ENCODE measurements at places on chromosomes 6 and 20.

DNA sequence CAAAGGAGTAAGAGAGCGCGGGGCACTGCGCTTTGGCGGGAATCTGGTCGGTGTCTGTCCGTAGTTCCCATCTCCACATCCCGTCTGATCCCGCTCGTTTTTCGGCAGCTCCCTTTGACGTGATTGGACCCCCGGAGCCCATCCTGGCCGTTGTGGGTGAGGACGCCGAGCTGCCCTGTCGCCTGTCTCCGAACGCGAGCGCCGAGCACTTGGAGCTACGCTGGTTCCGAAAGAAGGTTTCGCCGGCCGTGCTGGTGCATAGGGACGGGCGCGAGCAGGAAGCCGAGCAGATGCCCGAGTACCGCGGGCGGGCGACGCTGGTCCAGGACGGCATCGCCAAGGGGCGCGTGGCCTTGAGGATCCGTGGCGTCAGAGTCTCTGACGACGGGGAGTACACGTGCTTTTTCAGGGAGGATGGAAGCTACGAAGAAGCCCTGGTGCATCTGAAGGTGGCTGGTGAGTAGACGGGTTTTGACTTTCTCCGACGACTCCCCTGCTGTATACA, 1.4 kb downstream of the BTN1A1 start:
- no peak for DNase-seq

DNA sequence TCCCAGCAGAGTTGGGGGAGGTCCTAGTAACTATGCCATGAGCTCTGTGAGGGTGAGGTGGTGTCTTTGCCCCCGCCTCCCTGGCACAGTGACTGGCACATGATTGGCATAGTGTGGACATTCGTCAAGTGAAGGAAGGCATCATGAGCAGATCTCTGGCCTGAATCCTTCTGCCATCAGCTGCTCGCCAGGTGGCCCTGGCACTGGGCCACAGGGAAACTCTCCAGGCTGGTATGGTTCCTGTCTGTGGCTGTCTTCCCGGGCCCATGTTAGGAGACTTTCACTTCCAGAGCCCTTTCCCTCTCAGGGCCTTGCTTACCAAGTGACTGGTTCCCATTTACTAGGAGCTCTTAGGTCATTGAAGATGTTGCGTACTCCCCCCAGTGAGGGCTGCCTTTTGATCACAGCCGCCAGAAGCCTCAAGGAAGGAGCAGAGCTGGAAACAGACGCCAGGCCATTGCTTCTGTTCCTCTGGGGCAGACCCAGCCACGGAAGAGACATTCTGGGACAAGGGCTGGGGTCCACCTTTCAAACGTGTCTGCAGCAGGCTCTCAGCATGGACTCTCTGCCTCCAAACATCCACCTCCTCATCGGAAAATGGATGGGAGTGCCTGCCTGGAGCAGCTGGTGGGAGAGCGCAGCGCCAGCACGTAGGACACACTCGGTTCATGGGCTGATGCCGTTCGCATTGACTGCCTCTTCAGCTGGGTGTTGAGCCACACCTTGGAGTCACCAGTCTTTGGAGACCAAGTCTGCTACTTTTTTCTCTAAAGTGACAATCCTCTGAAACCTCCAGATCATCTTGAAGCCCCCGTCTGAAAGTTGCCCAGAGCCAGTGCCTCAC, 67.2 kb downstream of the PTPN1 start:
- no peak for DNase-seq

- DNase-seq, result no peak
These were observed 10.1 kb upstream of the MRGBP start for GRCh38 chr20:62786157-62786556.

DNA sequence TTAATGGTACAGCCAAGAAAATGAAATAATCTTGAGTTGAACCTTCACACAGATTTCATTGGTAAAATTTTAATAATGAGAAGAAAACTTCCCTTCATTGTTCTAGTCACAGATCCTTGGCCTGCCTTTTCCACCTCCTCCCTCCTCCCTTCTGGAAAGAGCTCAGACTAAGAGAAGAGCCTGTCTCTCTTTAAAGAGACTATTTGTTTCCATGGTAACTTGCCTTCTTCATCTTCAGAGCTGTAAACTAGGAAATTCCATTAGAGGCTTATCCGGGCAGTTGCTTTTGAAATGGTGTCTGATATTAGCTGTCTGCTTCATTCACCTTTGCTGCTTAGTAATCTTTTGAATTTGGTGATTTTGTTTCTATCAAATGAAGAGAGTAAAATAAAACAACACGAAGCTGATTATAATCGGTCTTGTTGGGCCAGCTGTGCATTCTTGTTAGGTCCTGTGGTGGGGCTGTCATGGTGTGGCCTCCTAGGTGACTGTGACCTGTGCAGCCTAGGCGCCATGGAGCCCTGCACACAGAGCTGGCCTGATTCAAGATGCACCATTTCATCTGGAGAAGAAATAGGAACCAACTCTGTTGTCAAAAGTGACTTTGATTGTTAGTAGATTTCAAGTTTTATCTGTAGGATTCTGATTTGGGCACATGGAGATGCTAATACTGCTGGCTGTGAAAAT, 96.7 kb downstream of the MAP3K7 start:
- no peak for DNase-seq

DNA sequence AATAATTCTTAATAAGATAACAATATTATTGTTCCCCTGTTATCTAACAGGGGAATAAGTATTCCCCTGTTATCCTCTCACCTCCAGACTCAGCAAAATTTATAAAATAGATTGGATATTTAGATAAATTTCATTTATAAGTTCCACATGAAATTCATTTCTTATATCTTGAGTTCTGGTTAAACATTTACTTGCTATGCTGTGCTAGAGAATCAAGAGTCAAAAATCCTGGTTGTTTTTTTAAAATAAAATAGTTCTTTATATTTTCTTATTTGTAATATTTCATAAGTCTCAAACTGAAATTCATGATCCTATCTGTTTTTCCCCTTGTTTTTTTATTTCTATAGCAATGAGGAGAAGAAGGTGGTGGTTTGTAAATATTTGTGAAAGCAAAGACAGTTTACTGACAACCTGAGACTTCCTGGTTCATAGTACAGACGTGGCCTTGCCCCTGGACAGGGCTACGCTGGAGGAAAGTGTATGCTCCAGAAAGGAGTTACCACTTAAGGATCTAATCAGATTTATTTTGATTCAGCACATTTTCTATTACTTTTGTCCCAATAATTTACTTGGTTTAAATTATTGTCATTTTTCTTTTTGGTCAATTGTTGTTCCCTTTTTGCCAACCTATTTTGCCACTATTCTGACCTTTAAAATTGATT, 37.8 kb upstream of the MARCKS start:
- no peak for DNase-seq

DNA sequence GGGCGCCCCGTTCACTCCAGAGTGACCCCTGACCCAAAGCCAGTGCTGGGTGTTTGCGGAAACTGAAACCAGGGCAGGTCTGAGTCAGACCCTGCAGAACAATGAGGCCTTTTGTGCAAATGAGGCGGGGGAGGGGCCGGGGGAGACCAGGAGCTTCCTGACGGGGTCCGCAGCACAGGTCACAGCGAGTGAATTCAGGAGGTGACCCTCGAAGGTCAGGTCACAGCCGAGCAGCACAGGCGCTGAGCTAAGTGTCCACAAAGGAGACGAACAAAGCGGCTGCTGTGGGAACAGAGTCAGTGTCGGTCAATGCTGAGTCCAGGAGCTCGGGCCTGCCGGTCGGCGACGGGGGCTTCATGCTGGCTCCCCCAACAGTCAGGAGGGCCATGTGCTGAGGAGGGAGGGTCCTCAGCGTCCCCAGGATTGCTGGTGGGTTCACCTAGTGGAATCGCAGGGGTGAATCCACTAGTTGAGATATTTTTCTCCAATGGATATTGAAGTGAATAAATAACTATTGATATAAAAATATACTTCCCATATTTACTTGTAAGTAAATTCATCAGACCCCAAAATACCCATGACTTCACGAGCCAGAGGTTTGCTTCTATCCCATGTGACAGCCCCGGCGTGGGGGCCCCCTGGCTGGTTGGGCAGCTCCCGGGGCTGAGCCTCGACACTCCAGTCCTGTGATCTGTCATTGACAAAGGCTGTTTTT, 188.4 kb upstream of the SULF2 start:
- no peak for DNase-seq

DNA sequence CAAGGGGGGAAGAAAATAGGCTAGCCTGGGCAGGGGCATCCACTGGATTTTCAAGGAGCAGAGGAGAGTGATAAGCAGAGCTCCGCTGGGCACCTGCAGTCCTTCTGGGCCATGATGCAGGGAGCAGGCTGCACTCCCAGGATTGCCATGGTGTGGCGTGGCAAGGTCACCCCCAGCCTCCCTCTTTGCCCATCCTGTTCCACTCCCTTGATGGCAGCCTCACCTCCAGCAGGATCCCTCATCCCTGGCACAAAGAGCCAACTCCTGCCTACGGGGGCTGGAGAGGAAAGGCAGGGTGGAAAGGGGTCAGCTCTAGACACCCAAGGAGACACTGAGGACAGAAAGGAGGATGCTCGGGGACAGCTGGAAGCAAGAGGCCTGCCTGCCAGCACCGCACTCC, 22.4 kb upstream of the MYMX start:
- DNase-seq, result no peak

GRCh38 chr6:33964387-33964786, 160.6 kb upstream of the MLN start:
- no peak for DNase-seq

DNA sequence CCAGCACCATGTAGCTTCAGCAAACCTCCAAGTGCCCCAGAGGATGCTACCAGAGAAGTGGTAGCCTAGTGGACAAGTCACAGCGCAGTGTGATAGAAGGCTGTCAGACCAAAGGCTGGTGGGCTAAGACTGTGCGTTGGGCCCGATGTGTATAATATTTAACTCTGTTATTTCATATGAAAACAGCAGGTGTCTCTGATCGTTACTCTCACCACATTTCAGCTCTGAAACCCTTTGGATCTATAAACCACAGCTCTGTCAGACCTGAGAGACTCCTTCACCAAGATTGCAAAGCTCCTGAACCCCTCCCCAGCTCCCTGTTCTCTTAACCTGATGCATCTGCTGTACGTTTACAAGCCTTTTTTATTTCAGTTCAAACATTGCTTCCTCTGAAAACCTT, 43.8 kb downstream of the ISM1 start:
- no peak for DNase-seq

DNA sequence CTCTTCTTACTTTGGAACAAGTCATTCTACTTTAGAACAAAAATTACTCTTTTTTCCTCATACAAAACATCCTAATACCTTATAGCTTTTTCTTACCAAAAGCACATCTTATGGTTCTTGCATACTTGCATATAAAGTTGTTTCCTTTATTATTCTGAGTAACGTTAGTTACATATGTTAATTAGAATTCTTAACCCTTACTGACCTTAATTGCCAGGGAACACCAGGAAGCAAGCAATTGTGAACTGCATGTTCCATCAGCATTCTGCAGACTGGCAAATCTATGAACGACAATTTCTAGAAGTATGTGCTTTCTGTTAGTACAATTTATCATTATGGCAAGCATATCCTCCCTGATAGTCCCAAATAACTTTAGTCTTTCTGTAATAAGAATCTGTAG, 831.0 kb downstream of the C6orf118 start:
- DNase-seq, result no peak

DNA sequence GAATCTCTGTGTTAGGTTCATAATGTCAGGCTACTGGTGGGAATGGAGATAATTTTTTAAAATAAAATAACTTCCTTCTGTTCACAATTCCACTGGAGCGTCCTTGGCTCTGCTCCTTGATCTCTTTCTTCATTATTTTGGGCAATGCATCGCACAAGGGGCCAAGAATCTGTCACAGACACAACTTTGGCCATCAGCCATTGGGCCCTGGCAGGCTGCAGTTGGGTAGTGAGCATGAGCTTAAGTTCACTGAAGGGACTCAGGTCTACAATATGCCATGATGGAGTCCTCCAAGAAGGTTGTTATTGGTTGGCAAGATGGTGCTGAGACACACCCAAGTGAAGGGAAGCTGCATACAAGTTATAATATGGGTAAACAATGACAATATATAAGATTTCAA, 40.0 kb downstream of the CYP39A1 start:
- no peak for DNase-seq

DNA sequence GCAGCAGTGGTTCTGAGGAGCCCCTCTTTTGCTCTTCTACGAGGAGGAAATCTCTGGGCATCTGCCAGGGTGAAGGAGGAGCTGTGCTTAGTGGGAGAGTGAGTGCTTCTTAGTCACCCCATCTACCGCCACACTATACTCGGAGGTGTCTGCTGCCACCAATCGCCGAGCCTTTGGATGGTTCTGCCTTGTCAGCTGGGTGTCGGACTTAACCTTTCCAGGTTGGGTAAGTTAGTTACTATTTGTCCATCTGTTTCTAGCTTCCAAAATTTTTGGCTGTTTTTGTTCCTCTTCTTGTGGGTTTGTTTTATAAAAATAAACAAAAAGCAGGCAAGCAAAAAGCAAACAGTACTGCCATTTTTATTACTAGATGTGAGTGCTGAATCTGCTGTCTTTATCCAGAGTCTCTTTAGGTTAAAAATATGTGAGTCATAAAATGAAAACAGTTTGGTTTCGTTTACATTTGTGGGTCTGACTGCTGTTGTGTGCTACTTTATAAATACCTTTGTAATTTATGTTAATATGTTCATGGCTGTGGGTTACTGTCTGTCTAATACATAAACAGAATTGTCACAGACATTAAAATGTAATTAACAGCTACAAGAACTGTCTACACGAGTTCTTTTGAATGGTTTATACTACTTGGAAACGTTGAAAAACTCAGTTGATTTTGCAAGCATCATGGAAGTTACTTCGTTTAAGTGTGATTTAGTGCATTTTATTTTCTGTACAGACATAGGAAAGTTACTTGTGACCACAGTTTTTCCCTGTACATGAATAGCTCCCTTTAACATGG, 89.2 kb downstream of the ARID1B start:
- no peak for DNase-seq

DNA sequence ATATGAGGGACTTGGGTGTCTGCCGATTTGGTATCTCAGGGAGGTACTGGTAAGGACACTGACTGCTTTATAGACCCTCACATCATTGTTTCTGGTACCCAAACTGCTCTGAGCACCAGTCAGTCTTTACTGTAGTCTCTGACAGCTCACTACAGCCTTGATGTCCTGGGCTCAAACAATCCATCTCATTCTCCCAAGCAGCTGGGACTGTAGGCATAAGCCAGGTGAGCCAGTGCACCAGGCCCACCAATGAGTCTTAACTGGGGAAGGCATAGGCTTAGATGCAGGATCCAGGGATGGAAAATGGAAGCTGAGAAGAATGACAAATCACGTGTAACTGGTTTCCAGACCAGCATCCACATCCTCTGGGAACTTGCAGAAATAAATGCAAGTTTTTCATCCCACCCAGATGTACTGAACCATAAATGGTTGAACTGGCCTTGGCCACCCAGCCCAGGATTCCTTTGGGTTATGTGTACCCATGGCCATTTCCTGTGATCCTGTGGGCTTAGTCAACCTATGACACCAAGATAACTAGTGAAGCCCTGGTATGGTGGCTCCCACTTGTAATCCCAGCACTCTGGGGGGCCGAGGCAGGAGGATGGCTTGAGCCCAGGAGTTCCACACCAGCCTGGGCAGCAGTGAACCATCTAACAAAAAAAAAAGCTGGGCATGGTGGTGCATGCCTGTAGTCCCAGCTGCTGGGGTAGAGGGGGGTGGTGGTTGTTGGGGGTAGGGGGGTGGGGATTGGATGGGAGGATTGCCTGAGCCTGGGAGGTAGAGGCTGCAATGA, 5.8 kb downstream of the TUBB start:
- no peak for DNase-seq

Measured in CMK (cell line).